ENCODE measurements at places on chromosomes 16 and 17.

- no peak for DNase-seq
Observed at GRCh38 chr17:27848931-27849330, 44.2 kb downstream of the LYRM9 start.

DNA sequence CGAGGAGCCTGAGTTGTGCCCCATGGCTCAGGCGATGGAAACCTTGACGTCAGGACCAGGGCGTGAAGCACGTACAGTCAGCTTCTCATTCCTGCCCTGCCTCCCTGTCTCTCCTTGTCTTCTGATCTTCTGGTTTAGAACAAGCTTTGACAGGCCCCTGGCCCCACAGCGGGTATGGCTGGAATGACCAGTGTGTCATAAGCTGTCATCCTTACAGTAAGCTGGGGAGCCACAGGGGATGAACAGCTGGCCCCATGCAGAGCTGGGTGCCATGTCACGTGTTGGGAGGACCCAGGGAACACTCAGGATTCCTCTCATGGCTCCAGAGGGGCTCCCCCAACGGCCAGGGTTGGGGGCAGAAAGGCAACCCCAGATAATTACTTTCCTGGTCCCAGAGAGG lies 157.6 kb upstream of the PLCG2 start:
- DNase-seq = no peak

DNA sequence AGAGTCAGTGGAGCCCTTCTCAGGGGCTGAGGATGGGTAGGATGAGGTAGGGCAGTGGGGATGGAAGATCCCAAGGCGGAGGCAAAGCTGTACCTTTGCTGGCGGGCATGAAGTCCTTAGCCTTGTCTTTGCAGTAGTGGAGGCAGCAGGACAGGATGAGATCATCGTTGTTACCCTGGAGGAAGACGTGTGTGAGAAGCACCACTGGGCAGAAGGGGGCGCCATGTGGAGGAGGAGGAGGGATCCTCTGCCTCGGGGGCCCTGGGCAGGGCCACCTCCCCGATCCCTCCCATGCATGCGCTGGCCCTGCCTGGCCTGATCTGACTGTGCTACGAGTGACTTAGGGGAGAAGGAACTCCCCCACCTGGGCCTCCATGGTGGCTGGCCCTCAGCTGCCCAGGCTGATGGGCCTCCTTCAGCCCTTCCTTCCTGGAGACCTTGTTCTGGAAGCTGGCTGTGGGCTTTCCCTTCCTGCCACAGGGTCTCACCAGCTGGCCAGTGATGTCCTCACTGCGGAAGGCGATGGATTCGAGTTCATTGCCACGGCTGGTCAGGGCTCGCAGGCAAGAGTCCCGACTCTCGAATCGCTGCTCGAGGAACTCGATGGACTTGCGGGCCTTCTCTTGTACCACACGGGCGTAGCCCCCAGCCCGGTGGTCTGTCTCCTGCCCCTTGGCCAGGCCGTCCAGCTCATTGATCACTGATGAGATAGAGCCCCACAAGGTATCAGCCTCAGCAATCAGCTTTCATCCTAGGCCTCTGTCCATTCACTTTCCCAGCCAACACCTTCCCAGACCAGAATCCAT lies 10.3 kb downstream of the HIC1 start:
- DNase-seq = no peak

DNA sequence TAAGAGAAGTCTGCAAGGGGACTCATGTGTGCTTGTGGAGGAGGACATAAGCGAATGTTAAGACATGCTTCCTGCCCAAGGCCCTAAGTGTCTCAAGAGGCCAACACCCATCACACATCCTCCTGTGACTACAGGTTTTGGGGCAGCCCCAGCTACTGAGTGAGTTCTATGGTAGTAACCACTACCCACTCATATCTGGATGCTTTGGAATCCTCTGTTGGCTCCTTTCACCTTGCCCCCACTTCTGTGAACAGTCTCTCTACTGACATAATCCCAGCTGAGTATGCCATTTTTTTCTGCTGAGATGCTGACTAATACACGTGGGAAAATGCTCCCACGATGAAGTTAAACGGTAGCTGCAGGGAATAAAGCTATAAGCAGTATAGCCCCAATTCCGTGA lies 153.5 kb downstream of the VPS53 start:
- DNase-seq = no peak

- peak; percentile 50 for DNase-seq
Observed at GRCh38 chr17:38428643-38429371, 543 bp downstream of the ARHGAP23 start.
